Activated T-helper 2 cell treated with anti-CD3 and anti-CD28 coated beads, Interferon-gamma antibody, Interleukin-2, Interleukin-4, amounts not matched to agents 10 μg/mL and 5 μg/mL and 100 μg/mL, durations not matched to agents 14 hours and 24 hours and 36 hours (primary cell): ENCODE measurements at places on chromosomes 3 and 15. TPM values are rescaled to one million over a fixed set of nuclear protein-coding genes. Genes with fewer than 3 reads are reported as not detected.

PLSCR2 gene
- not detected in 2 replicates for total RNA-seq

FBN1 gene
- 0.80 and 1.2 TPM in 2 replicates for total RNA-seq

EHHADH gene
- 2.9 and 3.2 TPM in 2 replicates for total RNA-seq

NAALADL2 gene
- total RNA-seq, result not detected in 2 replicates

INTS14 gene
- 45.4 and 47.8 TPM in 2 replicates for total RNA-seq

DHFR2 gene
- total RNA-seq, result 10.0 and 11.1 TPM in 2 replicates
